Urothelium cell line (cell line): ENCODE measurements at places on chromosomes 2 and 18.

DNA sequence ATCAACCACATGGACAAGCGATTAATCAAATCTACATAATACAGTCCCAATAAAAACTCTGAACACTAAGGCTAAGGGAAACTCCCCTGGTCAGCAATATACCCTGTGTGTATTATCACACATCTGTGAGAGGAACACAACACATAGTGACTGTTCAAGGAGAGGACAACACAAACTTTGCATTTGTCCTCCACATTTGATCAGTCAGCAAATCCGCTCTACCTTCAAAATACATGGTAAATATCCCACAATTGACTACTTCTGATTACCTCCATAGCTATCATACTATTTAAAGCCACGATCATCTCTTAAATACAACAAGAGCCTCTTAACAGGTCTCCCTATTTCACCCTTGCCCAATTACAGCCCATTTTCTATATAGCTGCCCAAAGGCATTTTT is 45.6 kb downstream of the SS18 start:
- no peak for DNase-seq

GRCh38 chr18:49021433-49022129 is 70.8 kb upstream of the SMAD7 start:
- DNase-seq: peak; percentile 62

DNA sequence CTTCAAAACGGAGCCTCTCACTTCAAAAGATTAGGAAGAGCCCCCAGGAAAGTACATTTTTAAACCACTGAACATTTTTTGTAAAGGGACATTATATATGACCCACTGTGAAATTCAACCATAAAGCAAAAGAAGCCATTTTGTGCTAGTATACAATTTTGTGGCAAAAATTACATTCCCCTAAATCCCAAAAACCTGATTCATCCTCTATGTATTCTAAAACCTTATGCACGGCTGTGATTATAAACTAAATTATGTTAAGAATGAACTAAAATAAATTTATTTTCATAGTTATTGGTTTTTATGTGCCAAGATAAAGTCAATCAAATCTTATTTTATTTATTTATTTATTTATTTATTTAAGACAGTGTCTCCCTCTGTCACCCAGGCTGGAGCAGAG is 48.5 kb downstream of the RTN4 start:
- no peak for DNase-seq

GRCh38 chr2:29697181-29697580 is 224.2 kb downstream of the ALK start:
- no peak for DNase-seq

- no peak for DNase-seq
Measured at GRCh38 chr2:70898363-70899240, 37.1 kb upstream of the ATP6V1B1 start.

DNA sequence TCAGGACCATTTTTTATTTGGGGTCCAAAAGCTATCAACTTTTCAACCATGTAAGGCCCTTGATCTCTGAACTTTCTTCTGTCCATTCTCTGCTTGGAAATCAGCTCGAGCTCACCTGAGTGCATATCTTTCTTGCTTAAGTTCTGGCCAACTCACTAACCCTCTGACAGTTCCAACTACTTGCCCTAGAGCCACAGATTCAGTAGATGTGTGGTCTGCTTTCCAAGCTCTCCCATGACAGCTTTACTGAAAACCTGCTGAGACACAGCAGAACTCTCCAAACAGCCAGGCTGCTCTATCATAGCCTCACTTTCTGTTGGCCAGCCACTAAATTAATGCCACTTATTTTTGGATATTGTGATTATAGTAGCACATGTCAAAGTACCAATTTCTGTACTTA is 21.2 kb upstream of the IKZF2 start:
- no peak for DNase-seq

- no peak for DNase-seq
Measured at GRCh38 chr2:29224693-29225551, 109.7 kb downstream of the CLIP4 start.

- DNase-seq: no peak
Measured at GRCh38 chr2:19819097-19820065, 82.4 kb downstream of the TTC32 start.

- peak; percentile 32 for DNase-seq
Measured at GRCh38 chr18:46334868-46335281, 230.7 kb downstream of the HAUS1 start.

DNA sequence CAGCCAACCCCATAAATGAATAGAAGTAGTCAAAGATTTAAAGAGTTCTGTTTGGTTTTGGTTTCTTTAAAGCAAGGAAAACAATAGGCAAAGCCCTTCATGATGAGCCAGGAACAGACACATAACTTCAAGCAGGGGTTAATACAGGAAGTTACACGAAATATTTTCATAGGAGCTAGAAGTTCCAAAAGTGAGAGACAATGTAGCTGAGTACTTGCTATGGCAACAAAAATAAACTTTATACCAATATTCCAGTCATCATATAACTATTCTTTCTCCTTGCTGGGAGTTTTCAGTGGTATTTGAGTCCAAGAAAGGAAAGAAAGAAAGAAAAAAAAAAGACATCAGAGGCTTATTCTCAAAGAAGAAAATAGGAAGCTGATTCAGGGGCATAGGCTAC is 56.2 kb downstream of the COBLL1 start:
- DNase-seq: no peak

DNA sequence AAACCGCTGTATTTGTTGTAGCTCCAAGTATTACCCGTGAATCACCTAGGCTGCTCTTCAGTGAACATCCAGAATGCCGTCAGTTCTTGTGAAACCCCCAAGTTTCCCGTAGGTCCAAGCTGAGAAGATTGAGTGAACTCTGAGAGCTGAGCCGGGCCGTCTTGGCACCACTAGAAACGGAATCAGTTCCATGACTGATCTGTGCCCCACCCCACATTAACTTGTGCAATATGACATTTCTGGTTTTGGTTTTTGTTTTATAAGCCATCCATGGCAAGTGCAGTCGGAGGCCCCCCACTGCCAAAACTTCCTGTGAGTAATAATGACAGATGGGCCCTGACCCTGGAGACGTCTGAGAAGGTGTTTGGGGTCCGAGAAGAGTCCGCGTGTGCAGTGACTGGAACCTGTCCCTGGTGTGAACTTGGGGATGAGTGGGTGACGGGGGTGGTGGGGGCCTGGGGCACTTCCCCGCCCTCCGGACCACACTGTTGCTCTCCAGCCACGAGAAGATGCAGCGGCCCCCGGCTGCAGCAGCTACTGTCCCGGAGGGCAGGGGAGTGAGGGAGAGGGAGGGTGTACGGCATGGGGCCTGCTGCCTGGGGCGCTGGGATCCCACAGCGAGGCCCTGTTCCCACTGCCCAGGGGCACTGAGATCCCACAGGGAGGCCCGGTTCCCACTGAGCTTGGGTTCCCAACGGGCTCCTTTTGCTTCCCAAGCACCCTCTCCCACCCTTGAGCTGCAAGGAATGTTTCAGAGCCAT is 26.5 kb downstream of the NFATC1 start:
- no peak for DNase-seq

DNA sequence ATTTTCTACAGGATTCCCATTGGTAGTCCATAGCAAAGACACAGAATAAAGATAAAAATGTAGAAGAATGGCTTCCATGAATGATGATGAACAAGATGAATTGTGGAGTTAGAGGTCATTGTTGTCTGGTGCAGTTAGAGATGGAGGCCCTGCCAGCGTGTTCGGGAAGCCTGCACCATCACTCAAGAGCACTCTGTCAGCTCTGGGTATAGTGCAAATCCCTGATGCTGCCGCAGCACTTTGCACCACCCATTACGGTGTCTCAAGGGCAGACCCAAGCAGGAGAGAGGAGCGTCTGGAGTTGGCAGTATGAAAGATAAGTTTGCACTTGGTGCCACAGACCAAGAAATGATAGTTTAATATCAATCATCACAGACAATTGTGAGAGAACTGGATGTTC is 181.6 kb upstream of the CHST9 start:
- no peak for DNase-seq

DNA sequence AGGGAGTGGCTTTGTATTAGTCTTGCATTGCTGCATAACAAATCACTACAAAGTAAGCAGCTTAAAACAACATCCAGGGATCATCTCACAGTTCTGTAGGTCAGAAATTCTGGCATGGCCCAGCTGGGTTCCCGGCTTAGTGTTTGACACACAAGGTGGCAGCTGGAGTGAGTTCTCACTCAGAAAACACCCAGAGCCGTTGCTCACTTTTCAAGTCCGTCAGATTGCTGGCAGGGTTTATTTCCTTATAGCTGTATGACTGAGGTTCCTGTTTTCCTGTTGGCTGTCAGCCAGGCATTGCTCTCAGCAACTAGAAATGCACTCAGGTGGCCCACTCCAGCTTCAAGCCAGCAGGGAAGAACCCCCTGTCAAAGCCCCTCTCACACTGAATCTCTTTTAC is 324.1 kb downstream of the CCDC178 start:
- no peak for DNase-seq

GRCh38 chr2:30949435-30949834 is 142.2 kb upstream of the CAPN13 start:
- DNase-seq: no peak

DNA sequence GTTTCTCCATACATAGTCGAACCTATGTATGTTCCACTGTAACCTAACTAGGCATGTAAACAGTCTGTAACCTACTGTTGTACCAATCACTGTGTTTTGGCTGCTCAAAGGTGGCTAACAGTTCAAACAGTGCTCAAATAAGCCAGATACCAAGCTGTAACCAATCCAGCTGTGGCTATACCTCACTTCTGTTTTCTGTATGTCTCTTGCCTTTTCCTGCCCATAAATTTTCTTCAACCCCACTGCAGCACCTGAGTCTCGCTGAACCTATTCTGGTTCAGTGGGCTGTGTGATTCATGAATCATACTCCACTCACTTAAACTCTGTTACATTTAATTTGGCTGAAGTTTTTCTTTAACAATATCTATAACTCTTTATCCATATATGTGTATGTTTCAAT is 340.7 kb downstream of the LPIN1 start:
- no peak for DNase-seq

DNA sequence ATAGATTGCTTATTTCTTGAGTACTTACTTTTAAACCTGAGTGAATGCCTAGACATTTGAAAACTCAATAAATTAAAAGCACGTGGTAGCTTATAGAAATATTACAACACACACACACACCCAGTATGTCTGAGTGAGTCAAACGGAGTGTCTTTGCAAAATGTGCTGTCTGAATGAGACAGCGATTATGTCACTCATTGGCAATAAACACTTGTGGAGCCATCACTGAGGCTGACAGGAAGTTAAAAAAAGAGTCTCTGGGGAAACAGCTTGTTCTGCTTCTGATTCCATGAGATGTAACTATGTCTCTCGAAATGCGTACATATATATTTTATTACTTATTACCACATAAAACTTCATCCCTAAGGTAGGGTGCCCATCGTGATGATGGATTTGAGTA is 22.3 kb upstream of the VPS4B start:
- peak; percentile 9 for DNase-seq

DNA sequence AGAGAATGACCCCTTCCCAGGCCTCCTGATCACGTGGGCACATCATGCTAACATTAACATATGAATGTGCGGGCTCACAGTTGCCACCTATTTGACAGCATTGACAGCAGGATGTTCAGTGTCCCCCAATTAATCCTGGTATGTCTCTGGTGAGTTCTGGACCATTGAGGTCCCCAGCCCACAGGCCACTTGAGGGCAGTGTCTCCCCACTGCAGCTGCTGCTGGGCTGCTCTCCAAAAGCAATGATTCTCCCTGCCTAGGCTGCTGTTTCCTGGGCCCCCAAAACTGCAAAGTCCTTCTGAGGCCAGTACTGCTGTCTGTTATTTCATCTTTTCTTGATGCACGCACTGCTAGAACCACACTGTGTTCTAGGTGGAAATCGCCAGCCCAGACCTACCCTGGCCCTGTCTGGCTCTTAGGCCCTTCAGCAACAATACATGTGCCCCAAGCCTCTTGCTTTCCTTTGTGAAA is 52.7 kb upstream of the MAPK4 start:
- DNase-seq: peak; percentile 49

DNA sequence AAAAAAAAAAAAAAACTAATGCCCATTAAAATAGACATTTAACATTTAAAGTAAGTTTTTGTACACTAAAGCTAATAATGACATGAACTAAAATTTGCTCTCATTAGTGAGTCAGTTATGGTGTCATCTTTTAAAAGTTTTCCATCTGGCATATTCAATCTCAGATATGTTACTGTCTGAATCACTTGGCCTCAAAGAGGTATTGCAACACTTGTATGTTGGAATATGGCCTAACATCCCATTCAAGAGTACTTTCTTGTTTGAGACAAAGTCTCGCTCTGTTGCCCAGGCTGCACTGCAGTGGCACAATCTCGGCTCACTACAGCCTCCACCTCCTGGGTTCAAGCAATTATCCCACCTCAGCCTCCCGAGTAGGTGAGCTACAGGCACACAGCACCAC is 169.7 kb downstream of the TMEM163 start:
- no peak for DNase-seq

GRCh38 chr2:145764631-145765030 is 1244.7 kb upstream of the ZEB2 start:
- no peak for DNase-seq

- DNase-seq: no peak
Measured at GRCh38 chr18:45782662-45783061, 42.8 kb upstream of the SIGLEC15 start.
